ENCODE measurements at places on chromosomes 5 and 9. TPM values are rescaled to one million over a fixed set of nuclear protein-coding genes. Genes with fewer than 3 reads are reported as not detected.

GRCh38 chr5:173733831-173734501 lies 117.5 kb upstream of the BOD1 start:
- no peak for DNase-seq

GRCh38 chr5:137627706-137628105 lies 108.2 kb downstream of the KLHL3 start:
- no peak for DNase-seq

The SGTB gene
- total RNA-seq = 5.9 TPM

The AFAP1L1 gene
- 53.8 TPM for total RNA-seq

The CCDC183 gene
- total RNA-seq = 2.3 TPM

DNA sequence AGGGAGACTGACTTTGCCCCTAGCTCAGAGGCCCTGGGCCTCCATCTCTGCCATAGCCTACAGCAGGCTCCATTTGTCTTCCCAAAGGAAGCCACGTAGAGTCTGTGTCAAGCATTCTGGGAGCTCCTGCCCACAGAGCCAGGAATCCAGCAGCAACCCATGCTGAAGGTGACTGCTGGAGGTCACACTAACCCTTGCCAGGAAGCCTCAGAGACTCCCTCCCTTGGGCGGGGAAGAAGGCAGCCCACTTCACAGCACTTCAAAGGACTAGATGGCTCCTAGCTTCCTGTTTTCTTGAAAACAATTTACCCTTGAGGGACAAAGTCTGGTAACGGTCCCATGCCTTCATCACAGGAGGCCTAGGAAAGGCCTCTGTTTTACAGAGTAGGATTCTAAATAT lies 1.7 kb downstream of the CKMT2 start:
- peak; percentile 39 for DNase-seq

The PAEP gene
- not detected for total RNA-seq

DNA sequence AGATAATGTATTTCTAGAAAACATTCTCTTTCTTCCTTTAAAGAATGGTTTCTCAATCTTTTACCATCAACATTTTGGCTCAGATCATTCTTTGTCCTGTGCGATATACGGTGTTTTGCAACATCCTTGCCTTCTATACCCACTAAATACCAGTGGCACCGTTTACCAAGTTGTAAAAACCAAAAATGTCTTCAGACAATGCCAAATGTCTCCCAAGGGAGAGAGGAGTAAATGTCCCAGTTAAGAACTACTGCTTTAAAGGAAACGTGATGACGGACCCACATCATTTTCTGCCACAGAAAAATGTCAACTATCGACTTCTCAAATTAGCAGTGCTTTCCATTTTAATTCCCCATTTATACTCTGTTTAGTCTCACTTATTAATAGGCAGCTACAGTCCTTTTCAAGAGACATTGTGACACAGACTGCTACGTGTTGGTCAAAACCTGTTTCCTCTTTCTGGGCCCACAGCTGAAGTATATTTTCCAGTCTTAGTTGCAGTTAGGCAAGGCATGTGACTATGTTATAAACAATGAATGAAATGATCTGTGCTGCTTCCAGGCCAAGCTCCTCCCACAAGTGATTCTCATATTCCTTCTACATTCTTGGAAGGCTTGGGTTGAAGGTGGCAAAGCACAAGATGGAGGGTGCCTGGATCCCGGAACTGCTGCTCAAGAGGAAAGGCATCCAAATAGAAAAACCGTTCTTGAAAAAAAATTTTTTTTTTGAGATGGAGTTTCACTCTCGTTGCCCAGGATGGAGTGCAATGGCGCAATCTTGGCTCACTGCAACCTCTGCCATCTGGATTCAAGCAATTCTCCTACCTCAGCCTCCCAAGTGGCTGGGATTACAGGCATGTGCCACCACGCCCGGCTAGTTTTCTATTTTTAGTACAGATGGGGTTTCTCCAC lies 8.8 kb downstream of the PRXL2C start:
- no peak for DNase-seq

DNA sequence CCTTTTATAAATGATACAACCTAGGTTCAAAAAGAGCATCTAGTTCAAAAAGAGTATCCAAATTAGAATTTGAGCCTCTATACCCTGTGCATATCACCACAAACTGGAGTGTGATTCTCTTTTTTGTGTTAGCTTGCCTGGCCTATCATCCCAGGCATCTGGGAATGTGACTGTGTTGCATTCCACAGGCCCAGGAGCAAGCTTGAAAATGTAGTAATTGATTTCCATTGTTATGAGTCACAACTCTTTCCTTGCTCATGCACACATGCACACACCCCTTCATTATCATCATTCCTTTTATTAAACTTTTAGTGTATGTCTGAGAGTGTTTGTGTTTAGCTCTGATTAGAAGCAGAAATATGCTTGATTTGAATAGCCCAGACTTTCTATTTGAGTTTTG lies 75.2 kb downstream of the FCHO2 start:
- no peak for DNase-seq

- DNase-seq = no peak
Measured at GRCh38 chr9:94773655-94774054, 47.2 kb downstream of the AOPEP start.

The ZNF483 gene
- 9.8 TPM for total RNA-seq

The ZNF169 gene
- 2.1 TPM for total RNA-seq

The PHF19 gene
- total RNA-seq = 16.8 TPM

GRCh38 chr5:95918421-95919006 lies 43.1 kb downstream of the ELL2 start:
- no peak for DNase-seq

The KIF24 gene
- 0.33 TPM for total RNA-seq

The QRFP gene
- not detected for total RNA-seq

The HRCT1 gene
- total RNA-seq = 2.1 TPM

DNA sequence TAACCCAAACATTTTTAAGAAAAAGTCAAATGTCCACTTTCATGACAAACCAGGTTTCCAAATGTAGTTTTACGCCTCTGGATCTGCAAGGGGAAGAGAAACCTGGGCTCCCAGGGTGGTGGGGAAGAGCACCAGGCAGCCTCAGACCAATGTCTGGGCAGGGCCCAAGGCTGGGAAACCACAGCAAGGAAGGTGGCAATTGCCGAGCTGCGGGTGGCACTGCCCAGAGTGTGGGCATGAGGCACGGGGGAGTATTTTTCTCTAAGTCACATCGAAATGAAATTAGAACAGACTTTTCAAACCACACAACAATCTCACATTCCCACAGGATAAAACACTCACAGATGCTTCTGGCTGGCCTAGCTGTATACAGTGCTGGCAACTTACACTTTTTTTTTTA lies 32.6 kb upstream of the RASGEF1C start:
- DNase-seq = no peak

DNA sequence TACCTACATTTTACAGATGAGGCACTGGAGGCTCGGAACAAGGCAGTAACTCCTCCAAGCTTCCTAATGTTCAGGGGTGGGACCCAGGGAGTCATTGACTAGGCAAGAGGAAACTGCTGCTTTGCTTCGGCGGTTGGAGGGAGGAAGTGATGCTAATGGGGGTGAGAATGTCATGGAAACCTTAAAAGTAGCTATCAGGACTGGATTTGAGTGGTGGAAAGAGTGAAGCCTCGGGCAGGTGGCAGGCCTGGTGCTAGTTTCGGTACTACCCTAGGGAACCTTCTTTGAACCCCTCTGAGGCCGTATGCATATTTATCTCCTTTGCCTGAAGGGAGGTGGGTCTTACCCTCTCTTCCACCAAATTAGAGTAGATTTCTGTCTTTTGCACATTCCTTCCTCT lies 1.6 kb downstream of the BSPRY start:
- no peak for DNase-seq

- no peak for DNase-seq
Measured at GRCh38 chr9:129786481-129786880, 16.5 kb upstream of the TOR1B start.

DNA sequence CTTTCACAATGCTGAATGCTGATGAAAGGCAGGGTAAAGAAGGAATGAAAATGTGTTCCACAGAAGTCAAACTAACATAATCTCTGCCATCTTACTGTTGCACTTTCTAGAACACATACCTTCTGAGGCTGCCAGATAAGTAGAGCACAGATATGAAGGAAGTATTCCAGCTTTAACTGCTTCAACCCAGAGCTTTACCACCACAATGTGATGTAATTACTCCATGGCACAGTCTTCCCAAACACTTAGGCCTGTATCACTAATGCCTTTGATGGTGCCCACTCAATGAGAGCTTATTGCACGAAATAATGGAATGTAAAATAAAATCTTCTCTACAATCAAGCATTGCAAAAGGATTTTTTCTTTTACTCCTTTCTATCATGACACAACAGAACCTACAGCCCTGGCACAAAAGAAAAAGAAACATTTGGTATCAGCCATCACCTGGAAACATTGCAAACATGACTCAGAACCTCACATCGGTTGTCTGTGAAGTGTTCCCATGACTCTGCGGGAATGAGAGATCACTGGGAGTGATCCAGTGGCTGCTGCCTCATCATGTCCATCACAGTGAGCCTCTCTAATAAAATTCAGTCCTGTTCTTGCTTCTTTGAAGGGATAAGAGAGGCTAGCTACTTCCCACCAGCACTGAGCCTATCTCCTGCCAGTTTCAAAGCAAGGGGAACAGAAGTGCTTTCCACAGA lies 385.8 kb downstream of the EFNA5 start:
- no peak for DNase-seq

- DNase-seq = no peak
Measured at GRCh38 chr5:1144089-1144488, 32.2 kb upstream of the SLC12A7 start.

DNA sequence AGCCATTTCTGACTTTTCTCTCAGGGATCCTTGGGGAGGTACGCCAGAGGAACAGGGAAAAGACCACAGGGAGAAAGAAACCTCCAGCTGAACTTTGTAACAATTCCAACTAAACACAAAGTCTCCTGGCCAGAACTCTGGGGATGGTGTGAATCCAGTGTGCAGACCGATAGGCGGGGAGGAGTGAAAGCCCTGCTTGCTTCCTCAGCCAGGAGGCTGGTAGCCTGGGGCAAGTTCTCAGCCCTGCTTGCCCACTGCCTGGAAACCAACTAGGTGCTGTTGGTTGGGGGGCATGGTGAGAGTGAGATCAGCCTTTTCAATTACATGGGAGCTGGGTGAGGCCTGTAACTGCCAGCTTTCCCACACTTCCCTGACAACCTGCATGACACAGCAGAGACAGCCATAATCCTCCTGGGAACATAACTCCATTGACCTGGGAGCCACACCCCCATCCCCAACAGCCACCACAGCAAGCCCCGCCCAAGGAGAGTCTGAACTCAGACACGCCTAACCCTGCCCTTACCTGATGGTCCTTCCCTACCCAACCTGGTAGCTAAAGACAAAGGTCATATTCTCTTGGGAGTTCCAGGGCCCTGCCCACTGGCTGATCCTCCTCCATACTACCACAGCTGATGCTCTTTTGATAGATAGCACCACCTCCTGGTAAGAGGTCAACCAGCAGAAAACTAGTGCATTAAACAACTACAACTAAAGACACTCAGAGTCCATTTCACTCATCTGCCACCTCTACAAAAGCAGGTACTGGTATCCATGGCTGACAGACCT lies 100.1 kb upstream of the TNFAIP8 start:
- DNase-seq = no peak

GRCh38 chr5:67301285-67301903 lies 104.8 kb upstream of the CD180 start:
- DNase-seq = peak; percentile 23

Measured in heart right ventricle (tissue), 16 donors.